HCEC 1CT (cell line): ENCODE measurements at places on chromosomes 1 and 21.

- peak; percentile 47 for DNase-seq
Measured at GRCh38 chr1:171984850-171985485, 143.7 kb downstream of the DNM3 start.

DNA sequence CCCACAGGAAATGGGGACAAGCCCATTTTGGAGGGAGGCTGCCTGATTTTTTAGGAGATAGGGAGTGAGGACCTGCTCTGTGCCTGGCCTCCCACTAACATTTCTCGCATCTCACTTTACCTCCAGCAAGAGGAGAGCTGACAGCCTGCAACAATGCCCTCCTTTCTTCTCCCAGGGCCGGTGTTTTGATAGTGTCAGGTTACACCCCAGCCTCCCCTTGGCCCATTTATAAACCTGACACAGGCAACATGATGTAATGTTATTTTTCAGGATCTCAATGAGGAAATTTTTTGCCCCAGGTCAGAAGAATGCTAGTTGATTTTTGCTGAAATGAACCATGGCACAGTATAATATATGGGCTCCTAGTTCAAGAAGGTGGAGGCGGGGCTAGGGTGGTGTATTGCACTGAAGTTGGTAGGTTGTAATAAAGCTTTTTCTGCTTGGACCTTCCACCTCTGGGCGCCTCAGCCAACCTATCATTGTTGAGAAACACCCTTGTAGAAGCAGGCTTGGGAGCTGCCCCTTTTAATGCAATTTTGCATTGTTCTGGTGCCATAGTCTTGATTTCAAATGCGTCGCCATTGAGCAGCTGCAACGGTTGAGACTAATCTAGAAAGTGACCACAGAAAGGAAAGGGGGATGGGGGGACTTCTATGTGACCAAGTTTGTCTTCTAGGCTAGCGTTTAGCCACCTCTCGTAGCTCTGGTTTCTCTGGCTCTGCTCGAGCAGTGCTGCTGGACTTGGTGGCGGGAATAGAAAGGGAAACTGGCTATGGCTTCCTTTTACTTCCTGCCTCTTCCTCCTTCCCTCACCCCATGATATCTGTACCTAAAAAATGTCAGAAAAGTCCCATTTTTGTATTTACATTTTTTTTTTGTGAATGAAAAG lies 53.0 kb downstream of the PBX1 start:
- DNase-seq: no peak

DNA sequence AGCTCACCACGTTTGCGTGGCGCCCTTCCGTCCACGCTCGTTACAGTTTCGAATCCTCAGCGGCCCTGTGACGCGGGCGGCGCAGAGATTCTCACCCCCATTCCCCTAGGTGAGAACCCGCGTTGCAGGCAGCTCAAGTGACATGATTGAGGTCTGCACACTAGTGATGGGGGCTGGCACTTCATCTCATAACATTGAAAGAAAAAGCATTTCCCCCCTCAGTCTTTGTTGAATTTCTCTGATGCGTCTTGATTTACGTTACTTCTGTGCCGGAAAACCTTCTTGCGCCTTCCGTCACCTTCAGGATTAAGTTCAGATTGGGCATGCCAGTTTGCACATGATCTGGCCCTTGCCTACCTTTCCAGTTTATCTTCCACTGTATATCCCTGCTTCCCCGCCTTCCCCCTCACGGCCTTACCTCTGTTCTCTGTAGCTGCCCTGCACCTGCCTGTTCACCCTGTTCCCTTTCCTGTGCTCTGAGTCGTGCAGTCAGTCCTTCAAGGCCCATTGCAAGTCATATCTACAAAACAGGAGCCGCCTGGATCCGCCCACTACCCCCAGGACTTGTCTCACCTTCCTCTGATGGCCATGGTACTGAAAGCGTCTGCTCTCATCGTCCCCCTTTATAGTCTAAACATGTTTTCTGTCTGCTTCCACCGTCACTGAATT lies 1.1 kb downstream of the CTPS1 start:
- peak; percentile 43 for DNase-seq

- peak; percentile 89 for DNase-seq
Measured at GRCh38 chr21:38756746-38757145, 49.0 kb upstream of the ETS2 start.

GRCh38 chr1:234554698-234555311 lies 55.2 kb downstream of the IRF2BP2 start:
- DNase-seq: no peak

- DNase-seq: no peak
Measured at GRCh38 chr1:17209430-17209829, 4.5 kb downstream of the PADI1 start.

DNA sequence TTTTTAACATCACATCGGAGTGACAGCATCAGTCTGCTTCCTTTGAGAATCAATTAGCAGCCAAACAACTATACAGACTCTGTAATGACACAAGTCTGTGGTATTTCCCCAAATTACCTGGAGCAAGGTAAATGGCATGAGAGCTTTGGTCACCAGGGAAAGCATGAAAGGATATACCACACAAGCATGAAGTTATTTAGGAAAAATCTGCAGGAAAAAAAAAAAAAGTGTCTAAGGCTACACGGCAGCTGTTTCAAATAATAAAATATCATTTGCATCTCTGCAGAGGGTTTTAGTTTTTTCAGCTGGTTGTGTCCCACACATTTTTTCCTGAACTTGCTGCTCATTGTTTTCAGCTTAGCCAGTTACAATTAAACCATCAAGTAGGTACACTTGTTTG lies 234.7 kb downstream of the TTLL7 start:
- DNase-seq: no peak

DNA sequence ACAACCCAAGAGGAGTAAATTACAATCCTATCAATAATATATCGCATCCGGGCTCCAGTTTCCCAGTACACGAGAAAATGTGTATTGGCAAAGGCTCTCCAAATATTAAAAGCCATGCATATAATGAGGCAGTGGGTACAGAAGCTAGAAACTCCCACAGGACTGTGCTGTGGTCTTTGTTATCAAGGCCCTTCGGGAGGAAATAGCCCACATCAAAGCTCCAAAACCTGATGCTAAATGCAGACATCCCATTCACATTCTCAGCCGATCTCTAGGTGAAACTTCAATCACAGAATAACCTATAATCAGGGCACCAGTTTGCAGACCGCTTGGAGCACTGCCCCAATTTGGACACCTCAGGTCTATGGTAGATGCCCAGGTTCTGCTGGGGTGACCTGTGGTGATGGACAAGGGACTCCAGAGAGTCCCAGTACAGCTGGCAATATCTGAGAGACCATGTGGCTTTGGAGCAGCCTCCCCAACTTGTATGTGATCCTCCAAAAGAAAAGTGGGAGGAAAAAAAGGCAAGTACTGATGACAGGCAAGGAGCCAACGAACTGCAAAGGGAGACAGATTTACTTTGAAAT lies 148.8 kb upstream of the CAMK1G start:
- no peak for DNase-seq

GRCh38 chr1:65751961-65752360 lies 40.7 kb upstream of the PDE4B start:
- no peak for DNase-seq

DNA sequence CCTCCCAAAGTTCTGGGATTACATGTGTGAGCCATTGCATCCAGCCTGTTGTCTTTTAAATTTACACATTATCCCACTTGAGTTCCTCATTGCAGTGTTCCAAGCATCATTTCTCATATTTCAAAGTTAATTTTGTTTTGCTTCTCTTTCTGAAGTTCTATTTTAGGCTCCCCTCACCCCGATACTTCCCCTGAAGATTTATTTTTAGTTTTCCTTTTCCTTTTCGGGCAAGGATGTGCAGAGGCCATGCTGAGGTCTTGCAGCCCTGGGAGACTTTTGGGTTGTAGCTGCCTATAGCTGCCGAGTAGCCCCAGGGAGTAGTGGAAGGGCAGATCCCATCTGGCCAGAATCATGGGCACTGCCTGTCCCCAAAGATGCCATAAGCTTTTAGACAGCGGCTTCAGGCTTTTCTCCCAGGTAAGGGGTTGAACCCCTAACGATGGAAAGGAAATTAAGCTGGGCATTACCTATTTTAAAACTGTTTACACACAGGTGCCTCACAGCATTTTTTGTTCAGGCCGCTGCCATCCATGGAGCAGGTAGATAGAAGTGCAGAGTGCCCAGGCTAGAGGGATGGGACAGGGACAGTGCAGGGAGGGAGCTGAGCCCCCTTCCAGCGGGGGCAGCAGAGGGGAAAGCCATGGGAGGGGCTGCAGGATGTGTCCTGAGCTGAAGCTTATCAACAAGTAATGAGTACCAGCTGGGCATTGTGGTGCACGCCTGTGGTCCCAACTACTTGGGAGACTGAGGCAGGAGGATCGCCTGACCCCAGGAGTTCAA lies 15.9 kb downstream of the PSEN2 start:
- no peak for DNase-seq

DNA sequence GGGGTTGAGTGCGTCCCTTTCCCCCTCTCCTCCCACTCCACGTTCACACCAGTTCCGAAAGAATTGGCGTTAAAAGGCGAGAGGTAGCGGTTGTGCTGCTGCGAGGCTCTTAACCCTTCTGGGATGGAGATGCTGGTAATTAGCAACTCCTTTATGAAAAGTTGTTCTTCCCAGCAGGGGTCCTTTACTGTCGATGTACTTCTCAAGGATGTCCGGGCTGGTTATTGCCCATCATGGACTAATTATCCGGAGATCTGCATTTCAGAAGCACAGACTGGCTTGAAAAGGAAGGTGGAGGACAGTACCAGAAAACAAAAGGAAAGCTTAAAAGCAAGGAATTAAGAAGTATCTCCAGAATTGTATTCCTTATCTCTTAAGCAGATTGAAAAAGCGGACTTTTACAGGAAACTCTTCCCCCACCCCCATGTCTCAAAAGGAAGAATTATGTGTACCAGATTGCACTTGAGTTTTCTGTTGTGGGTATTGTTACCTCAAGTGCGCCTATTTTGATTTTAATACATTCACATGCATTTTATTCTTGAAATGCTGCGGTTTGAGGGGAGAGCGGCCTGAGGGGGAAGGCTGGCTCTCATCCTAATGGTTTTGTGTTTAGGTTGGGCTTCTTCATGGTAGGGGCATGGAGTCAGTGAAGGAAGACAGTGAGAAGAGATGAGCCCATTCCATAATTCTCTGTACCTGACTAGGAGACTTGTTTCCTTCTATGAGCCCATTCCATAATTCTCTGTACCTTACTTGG lies 1.5 kb downstream of the AK4 start:
- DNase-seq: no peak

GRCh38 chr1:231196307-231196706 lies 34.4 kb downstream of the TRIM67 start:
- DNase-seq: no peak

- DNase-seq: no peak
Measured at GRCh38 chr1:81803431-81804110, 2.8 kb downstream of the ADGRL2 start.

DNA sequence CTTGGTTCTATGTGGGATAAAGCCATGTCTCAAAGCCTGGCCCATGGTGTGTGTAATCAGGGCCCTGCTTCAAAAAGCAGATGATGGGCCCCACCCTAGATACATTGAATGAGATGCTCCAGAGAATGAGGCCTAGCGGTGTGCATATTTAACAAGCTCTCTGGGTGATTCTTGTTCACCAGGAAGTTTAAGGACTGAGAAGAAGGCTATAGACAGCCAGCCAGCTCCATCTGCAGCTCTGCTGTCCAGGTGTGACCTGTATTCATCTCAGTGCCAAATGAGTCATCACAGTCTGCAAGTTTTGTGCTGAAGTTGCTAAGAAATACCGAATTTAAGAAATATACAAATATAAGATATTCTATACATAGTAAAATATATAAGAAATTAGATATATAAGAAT lies 182.0 kb upstream of the RUNX1 start:
- DNase-seq: no peak

DNA sequence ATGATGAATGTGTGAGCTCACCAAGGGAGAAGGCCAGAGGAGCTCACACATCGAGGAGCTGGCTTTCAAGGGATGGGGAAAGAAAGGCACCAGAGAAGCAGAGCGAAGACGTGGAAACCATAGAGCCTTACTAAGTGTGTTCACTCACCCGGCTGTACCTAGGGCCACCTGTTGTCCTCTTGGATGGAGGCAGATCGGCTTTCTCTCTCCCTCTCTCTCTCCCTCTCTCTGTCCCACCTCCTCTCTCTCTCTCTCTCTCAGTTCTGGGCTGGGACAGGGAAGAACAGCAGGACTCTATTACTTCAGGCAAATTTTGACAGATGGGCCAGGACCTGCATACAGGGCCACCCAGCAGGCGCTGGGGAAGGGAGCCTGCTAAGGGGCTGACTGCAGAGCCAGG lies 64.8 kb downstream of the HIVEP3 start:
- no peak for DNase-seq

- peak; percentile 4 for DNase-seq
Measured at GRCh38 chr1:177170756-177171535, at the start of gene BRINP2. Gene BRINP2, plus strand, starts transcription at chr1:177170958. Its CDS starts 58,919 bp downstream, at chr1:177229877.

DNA sequence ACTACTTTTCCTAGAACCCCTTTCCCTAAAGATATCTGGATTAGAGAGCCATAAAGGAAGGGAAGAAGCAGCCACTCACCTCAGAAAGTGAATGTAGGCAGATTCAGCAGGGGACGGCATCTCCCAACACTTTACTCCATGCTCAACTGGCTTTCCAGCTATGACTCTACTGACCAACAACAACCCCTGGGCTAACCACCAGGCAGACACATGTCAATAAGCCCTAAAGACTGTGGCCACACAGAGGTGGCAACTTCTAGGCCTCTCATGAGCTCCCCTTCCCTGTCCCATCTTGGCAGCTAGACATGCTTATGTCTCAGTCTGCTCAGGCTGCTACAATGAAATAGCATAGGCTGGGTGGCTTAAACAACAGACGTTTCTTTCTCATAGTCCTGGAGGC lies 214.0 kb upstream of the ZP4 start:
- no peak for DNase-seq

DNA sequence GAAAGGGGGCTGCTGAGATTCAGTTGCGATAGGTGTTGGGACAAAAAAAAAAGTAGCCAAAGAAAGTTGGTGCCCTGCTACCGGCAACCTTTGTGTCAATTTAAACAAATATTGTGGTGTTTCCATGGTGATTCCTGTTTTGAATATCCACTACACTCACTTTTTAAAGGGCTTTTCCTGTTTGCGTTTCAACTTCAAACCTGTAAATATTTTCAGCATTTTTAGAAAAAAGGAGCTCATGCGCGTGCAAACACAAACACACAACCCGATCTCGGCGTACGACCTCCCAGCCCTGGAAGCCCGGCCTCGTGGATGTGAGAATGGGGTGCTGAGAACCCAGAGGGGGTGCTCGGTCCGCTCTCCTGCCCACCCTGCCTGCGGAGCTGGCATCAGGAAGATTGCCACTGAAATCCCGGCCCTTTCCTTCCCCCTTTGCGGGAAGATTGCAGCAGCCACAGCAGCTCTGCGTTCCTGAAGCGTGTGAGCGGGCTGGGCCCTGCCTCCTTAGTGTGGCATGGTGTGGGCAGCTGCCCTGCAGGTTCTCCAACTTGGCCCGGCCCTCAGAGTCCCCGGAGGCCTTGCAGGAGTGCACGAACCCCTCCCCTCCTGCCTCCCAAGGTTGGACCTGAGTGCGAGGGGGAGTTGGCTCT lies 34.8 kb downstream of the CASZ1 start:
- DNase-seq: no peak

GRCh38 chr1:206931709-206932108 lies 10.0 kb upstream of the FCMR start:
- DNase-seq: no peak
